ENCODE measurements at places on chromosomes 12 and 14.
A peak's percentile ranks its signal among the peaks of the same experiment; 100 is the strongest.

- no peak for DNase-seq
Observed at GRCh38 chr14:96824283-96824682, 27.1 kb downstream of the VRK1 start.

GRCh38 chr12:124617615-124618014, 50.2 kb upstream of the NCOR2 start:
- no peak for DNase-seq

GRCh38 chr12:49763006-49763591, 21.7 kb downstream of the TMBIM6 start:
- peak; percentile 79 for DNase-seq

- DNase-seq = no peak
Observed at GRCh38 chr12:106499628-106500027, 83.2 kb upstream of the RFX4 start.

DNA sequence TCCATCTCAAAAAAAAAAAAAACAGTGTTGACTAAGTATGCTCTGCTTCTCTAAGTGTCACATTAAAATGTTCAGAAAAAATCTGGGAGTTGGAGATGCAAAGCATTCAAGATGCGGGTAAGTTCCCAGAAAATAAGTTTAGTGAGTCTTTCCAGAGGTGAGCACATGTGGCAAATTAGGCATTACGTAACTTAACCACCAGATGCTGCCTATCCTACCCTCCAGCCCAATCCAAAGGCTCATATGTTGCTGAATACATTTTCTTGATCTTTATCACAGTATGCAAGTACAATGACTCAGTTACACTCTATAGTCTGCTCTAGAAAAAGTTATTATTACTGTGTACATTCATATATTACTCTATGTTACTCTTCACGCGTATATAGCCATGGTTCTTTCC, 3.6 kb downstream of the SLC2A14 start:
- DNase-seq = no peak

GRCh38 chr14:93101181-93101580, 14.5 kb downstream of the ITPK1 start:
- no peak for DNase-seq

GRCh38 chr12:12616512-12617310, 5.0 kb downstream of the CREBL2 start:
- DNase-seq = no peak

DNA sequence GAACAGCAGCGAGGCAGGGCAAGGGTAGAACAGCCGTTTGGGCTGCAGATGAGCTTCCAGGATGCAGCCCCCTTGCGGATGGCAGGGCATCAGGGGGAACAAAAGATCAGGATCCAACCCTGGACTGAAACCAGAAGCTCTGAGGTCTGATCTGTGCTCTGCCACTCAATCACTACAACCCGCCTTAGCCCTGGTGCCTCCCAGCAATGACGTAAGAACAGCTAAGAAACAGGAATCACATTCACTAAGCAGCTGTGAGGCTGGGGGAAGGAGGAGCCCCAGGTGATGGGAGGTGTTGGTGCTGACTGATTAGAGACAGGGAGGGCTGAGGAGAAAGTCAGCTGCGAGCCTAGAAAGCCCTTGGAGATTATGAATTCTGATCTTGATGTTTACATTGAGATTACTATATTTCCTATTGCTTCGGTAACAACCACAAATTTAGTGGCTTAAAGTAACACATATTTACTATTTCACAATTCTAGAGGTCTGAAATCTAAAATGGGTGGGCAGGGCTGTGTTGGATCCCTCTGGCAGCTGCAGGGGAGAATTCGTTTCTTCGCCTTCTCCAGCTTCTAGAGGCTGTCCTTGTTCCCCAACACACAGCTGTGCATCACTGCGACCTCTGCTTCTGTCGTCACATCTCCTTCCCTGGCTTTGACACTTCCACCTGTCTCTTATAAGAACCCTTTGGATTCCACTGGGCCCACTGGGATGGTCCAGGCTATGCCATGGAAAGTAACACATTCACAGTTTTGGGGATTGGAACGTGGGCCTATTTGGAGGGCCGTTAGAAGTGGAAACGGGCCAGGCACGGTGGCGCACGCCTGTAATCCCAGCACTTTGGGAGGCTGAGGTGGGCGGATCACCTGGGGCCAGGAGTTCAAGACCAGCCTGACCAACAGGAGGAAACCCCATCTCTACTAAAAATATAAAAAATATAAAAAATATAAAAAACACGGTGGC, 6.1 kb upstream of the CD9 start:
- DNase-seq = no peak

GRCh38 chr12:105561546-105562198, 231.2 kb downstream of the C12orf75 start:
- no peak for DNase-seq

DNA sequence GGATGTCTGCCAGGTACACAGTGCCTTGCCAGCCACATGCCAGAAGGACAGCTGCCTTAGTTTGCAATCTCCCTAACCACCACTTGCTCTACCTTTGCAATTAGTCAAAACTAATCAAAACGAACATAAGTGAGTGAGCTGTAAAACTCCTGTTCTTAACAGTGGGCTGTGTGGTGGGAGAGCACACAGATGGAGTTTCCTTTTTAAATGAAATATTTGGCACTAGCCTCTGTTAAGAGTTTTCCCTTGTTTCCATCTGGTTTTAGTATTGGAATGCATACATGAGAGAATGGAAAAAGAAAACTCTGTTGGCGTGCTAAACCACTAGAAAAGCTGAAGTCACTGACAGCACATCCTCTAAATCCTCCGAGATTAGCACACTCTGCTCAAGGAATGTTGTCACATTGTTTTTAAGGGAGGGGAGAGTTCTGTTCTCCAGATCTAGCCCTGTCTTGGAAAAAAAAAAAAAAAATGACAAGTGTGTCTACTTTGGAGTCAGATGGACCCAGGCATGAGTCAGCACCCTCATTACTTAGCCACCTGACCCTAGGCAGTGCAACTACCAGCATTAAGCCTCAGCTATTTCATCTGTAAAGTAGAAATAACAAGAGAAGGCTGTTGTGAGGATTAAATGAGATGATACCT, 83.9 kb downstream of the STXBP6 start:
- no peak for DNase-seq

GRCh38 chr14:102825307-102826095, 48.3 kb downstream of the TRAF3 start:
- DNase-seq = no peak

DNA sequence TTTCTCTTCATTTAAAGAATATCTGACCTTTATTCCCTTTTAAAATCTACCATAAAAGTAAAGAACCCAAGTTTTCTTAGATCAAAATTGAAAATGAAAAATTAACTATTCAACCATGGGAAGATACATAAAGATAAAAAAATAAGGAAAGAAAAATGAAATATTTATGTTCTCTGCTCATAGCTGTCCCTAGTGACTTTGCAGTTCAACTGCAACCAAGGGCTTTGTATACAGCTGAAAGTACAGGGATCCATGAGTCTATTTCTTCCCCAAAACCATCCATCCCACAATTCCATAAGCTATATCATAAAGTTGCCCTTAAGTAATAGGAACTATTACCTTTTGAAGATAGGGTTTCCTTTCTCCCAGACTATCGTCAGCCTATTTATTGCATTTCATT, 113.1 kb downstream of the ITPR2 start:
- DNase-seq = no peak

DNA sequence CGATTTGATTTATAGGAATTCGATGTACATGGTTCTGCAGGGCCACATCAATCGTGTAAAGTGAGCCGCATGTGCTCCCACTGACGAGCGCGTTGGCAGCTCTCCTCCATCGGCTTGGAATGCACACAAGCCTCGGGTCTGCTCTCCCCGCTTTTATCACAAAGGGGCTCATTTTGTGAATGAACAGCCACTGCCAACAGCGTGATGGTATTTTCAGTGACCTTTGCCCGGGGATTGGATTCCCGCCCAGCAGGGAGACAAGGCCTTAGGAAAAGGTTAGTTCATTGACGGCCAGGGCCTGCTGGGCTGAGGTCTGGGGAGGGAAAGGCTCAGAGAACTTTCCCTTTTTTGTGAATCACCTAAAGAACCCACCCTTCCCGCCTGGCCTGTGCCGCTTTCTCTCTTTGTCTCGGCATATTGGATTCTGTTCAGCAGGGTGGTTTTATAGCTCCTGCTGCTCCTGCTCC, 232.1 kb downstream of the MSRB3 start:
- no peak for DNase-seq

DNA sequence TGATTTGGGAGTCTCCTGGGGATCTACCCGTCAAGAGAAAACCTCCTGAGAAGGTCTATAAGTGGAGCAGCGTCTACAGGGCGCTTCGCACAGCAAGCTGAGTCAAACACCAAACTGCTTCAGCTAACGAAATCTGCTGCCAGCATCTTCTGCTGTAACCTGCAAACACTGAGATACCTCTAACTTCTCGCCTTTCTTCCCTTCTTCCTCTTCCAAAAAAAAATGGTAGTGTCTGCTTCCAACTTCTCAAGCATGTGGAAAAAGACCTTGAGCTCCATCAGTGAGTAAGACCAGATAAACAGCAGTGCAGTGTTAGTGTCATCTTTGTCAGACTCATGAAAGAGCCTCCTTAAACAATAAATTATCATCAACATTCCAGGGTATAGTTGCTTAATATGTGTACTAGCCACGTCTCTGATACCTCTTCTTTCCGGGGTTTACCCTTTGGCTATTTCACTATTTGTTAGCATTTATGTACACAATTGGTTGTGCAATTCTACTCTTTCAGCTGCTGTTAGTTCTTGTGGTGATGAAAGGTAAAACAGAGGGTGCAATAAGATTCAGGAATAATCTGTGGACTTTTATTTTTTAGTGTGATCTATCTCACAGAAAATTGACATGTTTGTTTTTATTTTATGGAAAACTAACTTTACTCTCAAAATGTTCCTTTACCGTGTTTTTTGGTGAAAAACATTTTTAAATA, 81.6 kb downstream of the LLPH start:
- DNase-seq = no peak

DNA sequence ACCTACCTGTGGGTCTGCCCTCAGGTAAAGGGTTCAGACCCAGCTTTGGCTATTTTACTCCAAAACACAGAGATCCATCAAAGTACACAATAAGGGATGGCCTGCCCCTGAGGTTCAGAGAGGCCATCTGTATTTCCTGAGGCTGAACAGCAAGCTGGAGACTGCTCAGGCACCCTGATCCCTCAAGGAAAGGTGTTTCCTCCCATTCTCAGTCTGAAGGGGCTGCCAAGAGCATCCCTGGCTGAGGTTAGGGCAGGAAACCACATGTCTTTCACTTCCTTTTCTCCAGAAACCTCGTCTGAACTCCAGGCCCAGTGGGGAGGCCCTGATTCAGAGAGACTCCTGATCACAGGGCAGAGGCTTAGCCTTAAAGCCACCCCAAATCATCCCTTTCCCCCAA, 1.5 kb downstream of the RILPL1 start:
- DNase-seq = no peak

GRCh38 chr14:100434911-100435438, 111.8 kb downstream of the SLC25A47 start:
- DNase-seq = no peak

Data from stimulated activated CD4-positive, alpha-beta T cell treated with anti-CD3 and anti-CD28 coated beads, Interleukin-2, amount 100 ng/mL, for 48 hours (primary cell).